ENCODE measurements at places on chromosomes 3 and 15.

DNA sequence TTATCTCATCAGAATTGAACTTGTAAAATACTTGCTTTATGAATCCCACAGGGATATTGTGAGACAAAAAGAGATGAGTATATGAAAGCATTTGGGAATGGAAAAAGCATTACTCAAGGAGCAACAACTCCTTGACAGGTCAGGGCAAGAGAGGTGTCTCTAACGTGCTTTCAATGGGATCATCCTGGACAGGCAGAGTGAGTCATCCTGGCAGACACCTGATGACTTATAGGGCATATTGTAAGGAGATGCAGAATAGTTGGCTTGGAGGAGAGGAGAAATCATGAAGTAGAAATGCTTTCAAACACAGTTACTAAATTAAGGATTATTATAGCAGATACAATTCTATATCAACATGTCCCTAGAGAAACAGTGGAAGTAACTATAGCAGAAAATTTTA lies 71.9 kb upstream of the THSD4 start:
- peak; percentile 80 for DNase-seq

- no peak for DNase-seq
Measured at GRCh38 chr3:45704301-45704943, 15.2 kb downstream of the SACM1L start.

GRCh38 chr3:80060664-80061063 lies 292.9 kb upstream of the ROBO1 start:
- no peak for DNase-seq

DNA sequence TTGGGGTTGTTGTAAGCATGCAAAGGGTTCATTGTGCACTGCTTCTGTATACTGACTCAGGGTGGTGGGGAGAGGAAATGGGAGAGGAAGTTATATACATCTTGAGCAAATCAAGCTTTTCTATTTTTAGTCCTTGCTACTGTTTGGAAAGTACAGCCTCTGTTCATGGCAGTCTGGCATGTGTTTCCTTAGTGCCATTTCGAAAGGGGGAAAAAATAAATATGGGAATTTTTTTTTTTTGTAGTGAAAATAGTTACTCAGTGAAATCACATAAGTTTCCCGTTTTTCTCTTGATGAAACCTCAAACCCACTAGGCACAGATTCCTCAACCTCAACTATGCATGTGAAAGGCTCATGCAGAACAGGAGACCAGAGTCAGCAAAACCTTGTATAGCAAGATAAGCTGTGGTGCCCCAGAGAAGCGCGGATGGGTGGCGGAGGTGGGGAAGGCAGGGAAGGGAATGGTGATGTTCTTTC lies 353.3 kb downstream of the LPP start:
- no peak for DNase-seq

DNA sequence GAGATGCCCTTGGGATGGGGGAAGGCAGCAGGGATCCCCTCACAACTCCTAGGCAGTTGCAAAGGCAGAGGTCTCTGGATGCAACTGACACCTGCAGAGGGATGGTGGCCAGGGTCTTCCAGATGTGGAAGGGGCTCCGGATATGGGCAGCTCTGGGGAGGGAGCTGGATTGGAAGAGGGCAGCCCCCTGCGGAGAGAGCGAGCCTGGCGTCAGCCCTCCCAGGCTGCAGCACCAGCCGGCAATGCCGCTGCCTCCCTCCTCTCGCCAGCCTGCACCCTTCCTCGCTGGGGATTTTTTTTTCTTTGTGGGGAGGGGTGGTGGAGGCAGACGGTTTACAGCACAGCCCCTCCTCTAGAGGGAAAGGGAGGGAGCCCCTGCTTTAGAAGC lies 1.6 kb downstream of the INSYN1 start:
- DNase-seq = no peak

GRCh38 chr15:98428253-98428989 lies 219.9 kb upstream of the IGF1R start:
- DNase-seq = peak; percentile 73

GRCh38 chr3:97670952-97671351 lies 93.6 kb upstream of the ARL6 start:
- no peak for DNase-seq

Measured in MG63 (cell line).